ENCODE measurements at places on chromosomes 3 and 15.

- no peak for DNase-seq
These were observed 77.2 kb downstream of the SCN10A start for GRCh38 chr3:38738630-38739395.

- DNase-seq: no peak
These were observed 49.1 kb downstream of the RUBCN start for GRCh38 chr3:197687570-197687969.

DNA sequence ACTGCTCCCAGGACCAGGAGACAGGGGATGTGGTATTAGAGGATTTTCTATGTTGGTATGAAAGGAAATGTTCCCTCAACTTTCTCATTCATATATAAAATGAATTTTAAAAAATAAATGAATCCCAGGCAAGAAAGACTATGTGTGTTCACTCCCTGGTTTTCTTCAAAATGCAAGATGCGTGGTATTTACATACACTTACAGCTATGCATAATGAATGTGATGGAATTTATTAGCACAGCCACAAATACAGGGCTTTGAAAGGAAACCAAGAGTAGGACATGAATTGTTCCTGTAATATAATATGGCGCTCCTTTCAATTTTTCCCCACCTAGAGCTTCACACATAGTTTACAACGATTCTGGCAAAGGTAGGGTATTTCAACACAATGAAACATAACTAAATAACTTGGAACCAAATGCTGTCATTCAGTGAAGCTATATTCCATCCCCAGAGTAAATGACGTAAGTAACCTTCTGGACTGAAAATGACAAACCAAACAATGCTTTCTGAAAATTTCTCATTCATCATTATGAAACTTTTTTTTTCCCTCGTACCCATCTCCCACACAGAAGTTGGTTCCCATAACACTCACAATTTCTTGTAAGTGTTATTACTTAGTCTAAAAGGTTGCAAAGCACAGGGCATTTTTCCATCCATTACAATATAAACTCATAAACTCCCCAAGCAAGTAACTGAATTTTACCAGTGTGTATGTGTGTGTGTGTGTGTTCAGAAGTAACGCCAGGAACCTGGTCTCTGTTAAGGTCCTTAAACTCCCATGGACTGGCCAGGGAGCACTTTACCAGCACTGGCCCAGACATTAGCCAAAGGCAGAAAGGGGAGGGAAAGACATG, 41.8 kb downstream of the CBLB start:
- DNase-seq: no peak

DNA sequence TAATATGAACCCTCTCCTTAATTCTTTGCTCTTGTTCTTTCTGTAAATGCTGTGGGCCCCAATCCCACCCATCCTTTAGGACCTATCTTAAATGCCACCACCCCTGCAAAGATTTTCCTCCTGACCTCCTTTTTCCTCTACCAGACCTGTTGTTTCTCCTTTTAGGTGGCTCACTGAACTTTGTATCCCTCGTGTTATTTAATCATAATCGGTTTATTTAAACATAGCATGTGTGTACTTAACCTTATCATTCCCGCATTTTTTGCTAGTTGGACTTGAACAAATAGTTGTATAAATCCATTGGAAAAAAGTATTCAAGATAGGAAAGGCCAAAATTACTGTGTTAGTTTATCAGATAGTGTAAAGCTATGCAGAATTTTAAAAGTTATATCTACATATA, 988 bp upstream of the NFKBIZ start:
- DNase-seq: no peak

Measured in NCI-H2081 treated with DMSO at 0.1 percent for 48 hours (cell line).